ENCODE measurements at places on chromosomes 3 and 15.

- no peak for DNase-seq
Observed at GRCh38 chr3:7382293-7383010, 521.5 kb downstream of the GRM7 start.

DNA sequence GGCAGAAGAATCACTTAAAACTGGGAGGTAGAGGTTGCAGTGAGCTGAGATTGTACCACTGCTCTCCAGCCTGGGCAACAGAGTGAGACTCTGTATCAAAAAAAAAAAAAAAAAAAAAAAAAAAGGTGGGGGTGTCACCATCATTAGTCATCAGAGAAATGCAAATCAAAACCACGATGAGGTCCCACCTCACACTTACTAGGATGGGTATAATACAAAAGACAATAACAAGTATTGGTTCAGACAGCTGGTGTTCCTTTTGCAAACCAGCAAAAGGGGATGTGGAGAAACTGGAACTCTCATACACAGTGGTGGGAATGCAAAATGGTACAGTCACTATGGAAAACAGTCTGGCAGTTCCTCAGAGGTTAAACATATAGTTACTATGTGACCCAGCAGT, 78.7 kb upstream of the TSC22D2 start:
- DNase-seq, result no peak

- DNase-seq, result no peak
Observed at GRCh38 chr3:23271876-23272741, 69.0 kb downstream of the UBE2E2 start.

DNA sequence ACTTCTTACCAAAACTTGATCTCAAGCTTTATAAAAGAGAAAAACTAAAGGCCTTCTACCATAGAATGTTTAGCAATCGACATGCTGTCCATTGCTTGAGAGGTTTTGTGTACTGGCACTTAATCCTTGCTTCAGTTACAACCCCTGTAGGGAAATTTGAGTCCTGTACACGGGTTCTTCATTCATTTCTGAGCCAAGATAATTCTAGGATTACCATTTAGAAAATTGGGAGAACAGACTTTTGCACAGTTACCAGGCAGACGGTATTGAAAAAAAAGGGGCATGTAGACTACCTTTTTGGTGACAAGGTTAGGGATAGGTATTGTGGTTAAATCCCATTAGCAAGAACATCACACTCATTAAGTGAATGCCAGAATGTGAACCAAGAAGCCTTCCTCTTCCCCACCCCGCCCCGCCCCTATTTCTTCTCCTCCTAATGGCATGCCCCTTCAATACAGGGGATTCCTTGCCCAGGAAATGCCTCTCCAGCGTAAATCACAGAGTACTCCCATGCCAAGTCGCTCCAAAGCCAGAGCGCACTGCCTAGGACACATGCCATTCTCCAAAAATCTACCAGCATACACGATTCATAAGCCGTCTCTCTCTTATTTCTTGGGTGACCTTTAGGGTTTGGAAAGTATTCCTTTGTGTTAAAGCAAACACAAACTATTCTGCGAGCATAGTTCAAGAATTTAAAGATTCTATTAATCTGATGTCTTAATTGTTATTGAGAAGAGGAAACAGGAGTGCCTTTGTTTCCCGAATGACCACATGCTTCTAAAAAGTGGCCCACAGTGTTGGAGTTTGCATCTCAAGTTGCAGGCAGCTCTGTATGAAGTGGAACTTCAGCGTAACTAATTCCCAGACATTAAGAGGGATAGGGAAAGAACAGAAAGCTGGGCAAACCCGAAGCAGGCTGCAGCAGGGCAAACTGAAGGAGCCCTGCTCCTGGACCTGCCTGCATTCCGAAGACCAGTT, 164.0 kb upstream of the NR2F2 start:
- no peak for DNase-seq

GRCh38 chr3:15295506-15295905, 36.9 kb downstream of the SH3BP5 start:
- DNase-seq, result no peak

DNA sequence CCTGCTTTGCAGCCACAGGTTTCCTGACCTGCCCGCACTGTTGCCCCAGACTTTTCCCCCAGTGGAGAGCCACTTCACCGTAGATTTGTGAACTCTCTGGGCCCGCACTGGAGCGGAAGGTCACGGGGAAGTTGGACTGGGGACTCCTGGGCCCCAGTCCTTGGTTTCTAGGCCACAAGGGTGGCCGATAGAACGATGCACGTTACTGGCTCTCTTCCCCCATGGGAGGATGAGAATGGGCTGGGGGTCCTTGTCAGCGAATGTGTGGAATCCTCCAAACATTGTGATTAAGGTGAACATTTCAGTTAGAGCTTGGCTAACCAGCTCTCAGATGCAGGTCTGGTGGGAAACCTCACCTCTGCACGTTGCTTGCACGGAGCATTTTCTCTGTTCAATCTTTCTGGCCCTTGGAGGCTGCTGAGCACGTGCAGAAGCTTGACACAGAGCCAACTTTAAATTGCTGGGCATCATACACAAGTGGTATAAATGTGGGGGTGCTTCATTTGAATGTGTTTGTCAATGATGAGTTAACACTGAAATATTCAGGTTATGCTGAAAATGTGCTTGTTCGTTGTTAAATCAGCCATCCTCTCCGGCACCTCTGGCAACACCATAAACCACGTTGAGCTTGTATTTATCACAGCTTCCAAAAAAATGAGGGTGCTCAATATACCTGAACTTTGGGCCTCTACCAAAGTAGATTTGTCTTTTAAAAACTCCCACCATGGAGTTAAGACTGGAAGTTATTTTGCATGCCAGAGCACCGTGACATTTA, 976 bp downstream of the DIS3L start:
- peak; percentile 59 for DNase-seq

DNA sequence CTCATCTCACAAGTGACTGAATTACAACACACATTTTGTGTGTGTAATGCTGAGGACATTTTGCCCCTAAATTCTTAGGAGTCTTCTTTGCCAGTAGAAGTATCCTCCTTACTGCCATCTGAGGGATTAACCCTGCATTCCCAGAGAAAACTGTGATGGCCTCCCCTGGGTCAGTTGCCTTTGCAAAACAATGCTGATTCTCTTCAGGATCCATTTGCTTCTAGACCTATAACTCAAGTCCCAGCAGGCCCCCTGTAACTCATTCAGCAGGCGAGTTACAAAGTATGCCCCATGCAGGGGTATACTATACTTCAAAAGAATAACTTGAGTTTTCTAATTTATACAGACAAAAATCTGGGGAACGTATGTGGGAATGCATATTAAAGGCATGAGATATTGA, 6.6 kb upstream of the MCF2L2 start:
- DNase-seq, result no peak

GRCh38 chr3:170534227-170534626, 51.6 kb downstream of the SLC7A14 start:
- no peak for DNase-seq

Measured in SHP77 (cell line).